ENCODE measurements at places on chromosomes 1 and 21.

- DNase-seq: no peak
These were observed 183.5 kb downstream of the CDC42BPA start for GRCh38 chr1:227134686-227135314.

GRCh38 chr1:248860007-248860406, 1.1 kb upstream of the ZNF692 start:
- no peak for DNase-seq

- no peak for DNase-seq
These were observed 16.1 kb upstream of the ATP1B1 start for GRCh38 chr1:169090308-169090899.

GRCh38 chr1:71339238-71339637, 258.4 kb upstream of the ZRANB2 start:
- DNase-seq: no peak

- DNase-seq: no peak
These were observed 6.5 kb downstream of the C1orf35 start for GRCh38 chr1:228096416-228097332.

- no peak for DNase-seq
These were observed 69.6 kb downstream of the FCRL5 start for GRCh38 chr1:157482717-157483116.

GRCh38 chr1:29208442-29208841, 22.3 kb downstream of the MECR start:
- no peak for DNase-seq

DNA sequence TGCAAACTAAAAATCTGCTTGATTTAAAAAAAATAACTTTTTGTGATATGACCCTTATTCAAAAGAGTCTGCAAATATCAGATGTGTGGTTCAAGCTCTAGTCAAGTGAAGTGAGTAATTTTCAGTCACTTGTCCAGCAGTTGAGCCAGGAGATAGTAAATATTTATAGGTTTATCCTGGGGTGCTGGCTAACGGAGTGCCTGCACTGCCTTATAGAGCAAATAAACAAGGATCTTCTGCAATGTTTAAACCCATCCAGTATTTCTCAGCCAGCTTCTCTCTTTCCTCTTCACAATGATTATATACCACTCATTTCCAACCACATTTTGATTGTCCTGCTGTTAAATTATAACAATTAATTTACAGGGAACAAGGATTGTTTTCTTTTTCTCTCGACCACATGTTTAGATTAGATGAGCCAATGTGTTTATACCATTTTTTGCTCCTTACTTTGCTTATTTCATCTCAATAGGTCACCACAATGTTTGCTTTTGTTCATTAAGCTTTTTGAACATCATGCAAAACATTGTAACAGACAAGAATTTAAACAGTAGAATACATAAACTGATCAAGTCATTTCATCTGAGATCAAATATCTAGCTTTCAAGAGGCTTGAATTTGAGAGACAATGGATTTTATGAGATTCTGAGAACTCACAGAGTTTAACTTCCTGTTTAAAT, 60.3 kb upstream of the GREM2 start:
- DNase-seq: no peak

GRCh38 chr1:183810756-183811544, 6.0 kb downstream of the RGL1 start:
- no peak for DNase-seq

DNA sequence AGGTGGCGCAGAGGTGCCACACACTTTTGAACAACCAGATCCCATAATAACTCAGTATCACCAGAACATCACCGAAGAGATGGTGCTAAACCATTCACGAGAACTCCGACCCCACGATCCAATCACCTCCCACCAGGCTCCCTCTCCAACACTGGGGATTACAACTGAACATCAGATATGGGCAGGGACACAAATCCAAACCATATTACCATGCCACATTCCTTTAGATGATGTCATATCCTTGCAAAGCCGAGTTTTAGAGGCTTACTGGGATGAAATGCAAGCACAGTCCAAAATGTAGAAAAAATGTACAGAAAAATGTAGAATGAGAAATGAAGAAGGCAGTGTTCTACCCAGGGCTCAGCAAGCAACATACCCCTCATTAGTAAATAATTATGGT, 64.7 kb downstream of the SGIP1 start:
- peak; percentile 79 for DNase-seq

GRCh38 chr1:110097507-110098221, 14.6 kb upstream of the UBL4B start:
- DNase-seq: no peak

DNA sequence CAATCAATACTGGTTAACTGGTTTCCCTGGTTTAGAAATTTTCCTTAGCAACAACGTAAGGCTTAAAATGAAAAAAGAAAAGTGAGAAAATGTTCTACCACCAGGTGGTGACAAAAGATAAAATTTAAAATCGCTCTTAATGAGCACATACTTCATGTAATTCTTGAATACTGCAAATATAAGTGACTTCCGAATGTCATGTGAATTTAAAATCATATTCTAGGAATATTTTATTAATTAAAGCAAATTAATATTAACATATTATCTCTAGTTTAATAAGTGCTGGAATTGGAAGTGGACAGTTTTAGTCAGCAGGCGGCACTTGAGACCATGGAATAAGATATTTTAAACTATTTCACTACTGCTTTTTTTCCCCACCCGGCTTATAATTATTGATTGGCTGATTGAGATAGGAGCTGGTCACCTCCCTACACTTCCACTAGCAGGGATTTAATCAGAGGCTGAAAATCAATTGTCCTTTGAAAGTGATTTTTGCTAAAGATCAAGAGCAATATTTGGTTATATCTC, 5.0 kb upstream of the ADAMTS1 start:
- DNase-seq: peak; percentile 71

DNA sequence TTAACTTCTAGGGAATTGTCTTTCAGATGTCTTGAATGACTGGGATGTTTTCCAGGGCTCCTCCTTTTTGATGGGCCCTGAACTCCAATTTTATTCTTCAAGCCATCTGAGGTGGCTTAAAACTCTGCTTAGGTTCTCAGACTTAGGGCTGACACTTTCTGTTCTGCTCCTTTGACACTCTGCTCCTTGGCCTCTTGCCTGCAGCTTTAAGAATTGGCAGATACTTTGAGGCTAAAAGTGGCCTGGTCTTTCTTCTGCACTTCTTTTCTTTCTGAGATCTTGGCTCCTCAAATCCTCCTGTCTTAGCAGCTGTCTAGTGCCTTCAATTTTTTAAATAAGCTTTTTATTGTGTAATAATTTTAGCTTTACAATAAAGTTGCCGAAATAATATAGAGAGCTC, 294.6 kb downstream of the RPS6KC1 start:
- no peak for DNase-seq

DNA sequence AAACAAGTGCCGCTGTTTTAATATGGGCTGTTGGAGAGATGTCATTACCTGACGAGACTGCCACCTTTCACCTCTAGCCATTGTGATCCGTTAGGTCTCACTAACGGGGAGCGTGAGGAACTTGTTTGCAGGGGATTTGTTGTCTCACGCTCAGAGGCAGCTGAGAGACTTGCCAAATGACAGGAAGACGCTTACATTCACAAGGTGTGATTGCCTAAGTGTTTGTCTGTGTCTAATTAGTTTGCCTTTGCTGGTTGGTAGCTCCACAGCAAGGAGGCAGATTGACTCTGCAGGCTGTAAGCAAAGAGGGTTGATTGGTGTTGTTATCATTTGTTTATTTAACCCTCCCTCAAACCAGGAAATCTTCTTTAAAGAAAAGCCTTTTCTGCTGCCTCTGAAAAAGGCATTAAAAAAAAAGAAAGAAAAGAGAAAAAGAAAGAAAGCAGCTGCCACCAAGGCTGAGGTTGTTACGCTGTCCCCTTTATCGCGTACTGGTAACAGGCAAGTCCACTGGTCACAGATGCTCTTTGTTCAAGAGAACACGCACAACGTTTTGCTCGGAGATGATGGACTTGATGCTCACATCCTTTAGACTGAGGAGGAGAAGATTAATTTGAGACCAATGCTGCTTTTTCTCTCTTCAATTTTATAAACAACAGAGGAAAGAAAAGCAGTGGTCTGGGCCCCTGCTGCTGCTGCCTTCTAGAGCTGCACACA, 203.9 kb downstream of the ZNF326 start:
- DNase-seq: no peak

DNA sequence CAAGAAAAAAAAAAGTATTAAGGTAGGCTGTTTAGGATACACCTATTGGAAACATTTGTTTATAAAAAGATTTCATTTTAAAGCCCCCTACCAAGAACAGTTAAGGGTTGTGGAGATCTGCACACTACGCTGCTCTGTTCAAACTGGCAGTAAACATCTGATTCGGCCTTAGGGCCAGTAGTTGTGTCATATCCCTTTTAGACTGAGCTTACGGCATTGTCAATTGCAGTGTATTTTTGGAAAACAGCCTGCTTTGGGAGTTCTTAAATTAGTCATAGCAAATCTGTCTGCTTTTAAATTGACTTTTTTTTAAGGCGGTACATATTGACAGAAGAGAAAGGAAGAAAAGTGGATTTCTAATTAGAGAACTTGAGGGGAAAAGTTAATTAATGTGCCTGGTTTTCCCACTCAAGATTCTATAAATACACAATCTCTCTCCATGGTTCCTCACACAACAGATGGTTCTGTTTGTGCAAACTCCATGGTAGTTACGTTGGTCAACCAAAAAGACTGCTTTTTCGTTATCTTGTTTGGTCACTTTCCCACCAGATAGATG, 1.7 kb upstream of the ELK4 start:
- DNase-seq: no peak

- DNase-seq: no peak
These were observed 137.5 kb downstream of the HMCN1 start for GRCh38 chr1:185871627-185872150.

DNA sequence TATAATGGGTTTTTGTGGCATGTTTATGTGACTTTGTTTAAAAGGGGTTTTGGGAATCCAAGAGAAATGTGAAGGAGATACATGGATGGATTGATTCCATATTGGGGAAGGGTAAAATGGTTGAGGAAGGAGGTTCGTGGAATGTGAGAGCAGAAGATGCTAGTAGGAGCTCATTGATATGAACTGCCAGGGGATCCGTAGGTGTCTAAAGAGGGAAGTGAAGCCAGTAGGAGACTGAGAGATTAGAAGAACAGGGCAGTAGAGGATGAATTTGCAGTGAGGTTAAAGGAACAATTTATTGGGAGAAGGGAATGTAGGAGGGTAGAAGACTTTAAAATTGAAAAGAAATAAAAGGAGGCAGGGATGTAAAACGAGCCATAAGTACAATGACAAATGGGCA, 252.6 kb downstream of the GPR52 start:
- no peak for DNase-seq

DNA sequence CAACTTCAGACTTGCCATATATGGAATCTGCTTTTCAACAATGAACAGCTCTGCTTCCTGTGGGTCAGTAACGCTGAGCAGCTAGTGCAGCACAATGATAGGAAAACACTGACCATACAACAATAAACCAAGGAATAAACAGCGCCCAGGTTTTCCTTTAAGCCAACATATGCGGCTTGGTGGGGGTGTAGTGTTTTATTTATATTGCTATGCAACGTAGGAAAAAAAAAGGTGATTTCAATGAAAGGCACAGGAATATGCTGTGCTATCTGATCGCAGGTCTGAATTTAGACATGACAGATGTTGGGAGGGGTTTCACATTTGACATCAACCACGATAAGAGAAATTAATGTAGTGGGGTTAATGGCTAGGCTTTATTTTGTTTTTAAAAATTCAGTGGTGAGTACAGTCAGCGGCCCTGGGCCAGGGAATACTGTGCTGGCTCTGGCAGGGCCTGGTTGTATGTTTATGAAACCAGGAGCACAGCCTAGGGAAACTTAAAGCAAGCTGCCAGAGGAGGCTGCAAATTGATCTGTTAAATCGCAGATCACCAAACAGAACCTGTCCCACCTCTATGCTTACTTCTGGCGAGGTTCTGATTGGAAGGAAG, 4.3 kb downstream of the TSPAN2 start:
- no peak for DNase-seq

DNA sequence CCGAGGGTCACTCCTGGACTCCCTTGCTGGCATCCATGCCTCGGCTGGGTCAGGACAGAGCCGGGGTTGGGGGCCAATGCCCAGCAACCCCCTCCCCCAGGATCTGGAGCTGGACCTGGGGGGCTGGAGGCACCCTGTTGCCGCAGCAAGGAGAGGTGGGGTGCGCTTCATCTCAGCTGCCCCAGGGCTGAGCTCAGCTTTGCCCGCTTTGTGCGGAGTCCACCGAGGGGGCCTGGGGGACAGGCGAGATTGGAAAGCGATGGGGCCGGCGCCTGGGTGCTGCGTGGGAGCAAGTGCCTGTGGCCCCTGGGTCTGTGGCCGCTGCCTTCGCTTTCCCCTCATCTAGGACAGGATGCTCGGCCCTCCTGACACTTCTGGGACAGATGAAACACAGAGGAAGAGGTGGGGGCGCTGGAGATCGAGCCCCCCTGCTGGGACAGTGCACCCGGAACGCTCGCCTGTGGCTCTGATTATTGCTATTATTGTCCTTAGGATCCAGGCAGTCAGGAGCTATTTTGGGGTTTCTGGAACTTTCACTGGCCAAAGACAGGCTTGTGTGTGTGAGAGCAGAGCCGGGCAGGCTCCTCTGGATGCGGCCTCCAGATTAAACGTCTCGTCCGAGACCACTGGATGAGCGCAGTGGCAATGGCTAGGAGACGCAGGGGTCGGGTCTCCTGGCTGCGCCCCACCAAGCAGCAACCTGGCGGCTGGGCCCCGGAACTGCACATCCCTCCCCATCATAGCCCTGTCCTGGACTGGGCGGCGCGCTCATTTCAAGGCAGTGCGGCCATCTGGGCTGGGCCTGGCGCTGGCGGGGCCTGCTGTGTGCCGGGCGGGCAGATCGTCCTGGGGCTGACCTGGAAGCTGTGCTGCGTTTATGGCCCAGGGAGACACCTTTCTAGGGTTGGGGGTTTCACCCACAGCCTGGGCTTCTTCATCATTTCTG, 13.8 kb downstream of the PRDM16 start:
- DNase-seq: no peak

DNA sequence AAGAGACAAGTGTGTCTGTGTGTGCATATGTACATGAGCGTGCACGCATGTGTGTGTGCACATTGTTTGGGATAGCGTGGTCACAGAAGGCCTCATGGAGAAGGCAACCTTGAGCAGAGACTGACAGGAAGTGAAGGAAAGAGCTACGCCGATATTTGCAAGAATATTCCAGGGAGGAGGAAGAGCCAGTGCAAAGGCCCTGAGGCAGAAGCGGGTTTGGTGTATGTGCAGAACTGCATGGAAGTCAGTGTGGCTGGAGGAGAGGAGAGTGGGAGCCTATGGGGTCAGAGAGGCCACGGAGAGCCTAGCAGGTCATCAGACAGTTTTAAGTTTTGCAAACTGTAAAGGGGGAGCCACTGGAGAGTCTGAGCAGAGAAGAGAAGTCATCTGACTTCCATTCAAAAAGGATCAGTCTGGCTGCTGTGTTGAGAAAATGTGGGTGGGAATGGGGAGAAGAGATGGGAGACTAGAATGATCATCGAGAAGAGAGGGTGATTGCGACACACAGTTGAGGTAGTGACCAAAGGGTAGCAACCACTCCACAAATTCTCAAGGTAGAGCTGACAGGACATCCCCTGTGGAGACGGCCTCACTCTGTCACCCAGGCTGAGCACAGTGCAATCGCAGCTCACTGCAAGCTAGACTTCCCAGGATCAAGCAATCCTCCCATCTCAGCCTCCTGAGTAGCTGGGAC, 3.9 kb downstream of the CELA2B start:
- DNase-seq: no peak

GRCh38 chr1:109924316-109924715, 13.7 kb downstream of the CSF1 start:
- DNase-seq: no peak

- no peak for DNase-seq
These were observed 148.5 kb upstream of the EDN2 start for GRCh38 chr1:41632781-41633575.
